AG04450 (cell line): ENCODE measurements at places on chromosomes 16 and 17.

DNA sequence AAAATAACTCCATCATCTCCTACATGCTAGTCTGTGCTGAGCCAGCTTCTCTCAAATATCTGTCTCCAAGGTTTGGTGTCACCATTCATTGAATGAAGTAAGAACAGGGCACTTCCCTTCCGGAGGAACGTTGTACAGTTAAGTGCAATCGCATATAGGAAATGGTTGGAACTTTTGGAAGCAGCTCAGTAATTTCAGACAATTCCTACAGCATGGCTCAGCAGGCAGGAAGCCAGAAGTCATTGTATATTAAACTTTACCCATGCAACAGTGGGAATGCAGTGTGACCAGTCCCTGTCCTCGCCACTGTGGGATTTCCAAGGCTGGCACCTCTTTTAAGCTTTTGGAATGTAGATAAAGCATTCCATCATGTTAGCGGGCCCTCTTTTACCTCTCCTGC lies 51.1 kb upstream of the MYH2 start:
- no peak for DNase-seq

GRCh38 chr17:6075050-6075449 lies 4.9 kb downstream of the WSCD1 start:
- DNase-seq, result no peak

DNA sequence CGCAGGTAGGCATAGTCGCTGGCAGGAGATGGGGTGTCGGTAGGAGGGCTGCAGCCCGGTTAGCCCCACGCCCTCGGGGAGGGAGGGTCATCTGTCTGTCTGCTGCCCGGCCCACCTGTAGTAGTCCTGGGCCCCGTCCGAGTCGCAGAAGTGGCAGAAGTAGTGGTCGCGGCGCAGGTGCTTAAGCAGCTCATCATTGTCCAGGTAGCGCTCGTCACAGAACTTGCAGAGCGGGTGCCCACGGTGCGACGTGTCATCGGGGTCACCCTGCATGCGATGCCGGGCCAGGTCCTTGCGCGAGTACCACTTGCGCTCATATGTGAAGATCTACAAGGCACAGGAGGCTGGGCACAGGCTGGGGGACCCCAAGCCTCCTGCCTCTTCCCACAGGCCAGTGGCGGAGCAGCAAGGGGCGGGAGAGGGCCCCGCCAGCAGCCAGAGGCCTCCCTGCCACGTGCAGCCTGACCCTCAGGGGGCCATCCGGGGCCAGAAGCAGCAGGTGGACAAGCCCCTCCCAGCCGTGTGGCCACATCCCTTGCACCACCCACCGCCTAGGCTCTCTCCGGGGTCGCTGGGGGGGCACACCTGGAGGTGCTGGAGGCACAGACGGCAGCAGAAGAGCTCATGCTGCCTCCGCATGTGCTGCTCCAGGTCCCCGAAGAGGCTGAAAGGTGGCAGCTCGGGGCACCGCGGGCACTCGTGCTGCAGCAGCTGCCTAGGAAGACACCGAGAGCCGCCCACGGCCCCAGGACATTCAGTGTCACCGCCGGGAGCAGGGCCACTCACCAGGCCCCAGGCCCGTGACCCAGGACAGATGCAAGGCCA lies 7.0 kb downstream of the ZNF598 start:
- no peak for DNase-seq

DNA sequence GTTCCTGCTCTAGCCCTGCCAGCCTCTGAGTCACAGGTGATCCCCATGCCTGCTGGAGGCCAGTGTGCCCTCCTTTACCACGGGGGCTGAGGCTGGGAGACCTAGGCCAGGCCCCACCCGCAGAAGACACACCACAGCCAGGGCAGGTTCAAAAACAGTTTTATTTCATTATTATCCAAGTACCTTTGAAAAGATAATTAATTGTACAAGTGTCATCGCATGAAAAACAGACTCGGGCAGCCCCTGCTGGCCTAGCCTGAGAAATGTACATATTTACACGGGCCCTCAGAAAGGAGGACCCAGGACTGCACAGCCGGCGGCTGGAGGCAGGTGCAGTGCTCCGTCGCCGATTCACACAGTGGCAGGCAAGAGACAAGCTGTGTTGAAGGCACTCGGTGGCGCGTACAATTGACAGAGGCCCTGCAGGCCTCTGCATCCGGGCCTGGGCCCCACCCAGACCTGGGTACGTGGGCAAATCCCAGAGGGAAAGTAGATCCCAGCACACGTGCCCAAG lies 4.4 kb downstream of the PDIA2 start:
- no peak for DNase-seq
